H7 (cell line): ENCODE measurements at places on chromosomes 7 and 10. TPM values are rescaled to one million over a fixed set of nuclear protein-coding genes. Genes with fewer than 3 reads are reported as not detected.

A1CF gene
- not detected in 2 replicates for total RNA-seq

RTKN2 gene
- 9.5 and 12.5 TPM in 2 replicates for total RNA-seq

SEMA4G gene
- total RNA-seq: 3.4 and 8.2 TPM in 2 replicates

BHLHA15 gene
- 0.90 and 2.8 TPM in 2 replicates for total RNA-seq

- no peak for DNase-seq
Observed at GRCh38 chr10:43699516-43699915, 50.8 kb upstream of the ZNF32 start.

- no peak for DNase-seq
Observed at GRCh38 chr7:115229401-115230105, 307.7 kb downstream of the MDFIC start.

- no peak for DNase-seq
Observed at GRCh38 chr10:103852856-103853255, 2.5 kb downstream of the SH3PXD2A start.
